ENCODE measurements at places on chromosomes 16 and 17. TPM values are rescaled to one million over a fixed set of nuclear protein-coding genes. Genes with fewer than 3 reads are reported as not detected.

GRCh38 chr17:49887744-49888360 lies 40.0 kb upstream of the TAC4 start:
- no peak for DNase-seq

Gene DDX28
- 7.8 TPM for total RNA-seq

DNA sequence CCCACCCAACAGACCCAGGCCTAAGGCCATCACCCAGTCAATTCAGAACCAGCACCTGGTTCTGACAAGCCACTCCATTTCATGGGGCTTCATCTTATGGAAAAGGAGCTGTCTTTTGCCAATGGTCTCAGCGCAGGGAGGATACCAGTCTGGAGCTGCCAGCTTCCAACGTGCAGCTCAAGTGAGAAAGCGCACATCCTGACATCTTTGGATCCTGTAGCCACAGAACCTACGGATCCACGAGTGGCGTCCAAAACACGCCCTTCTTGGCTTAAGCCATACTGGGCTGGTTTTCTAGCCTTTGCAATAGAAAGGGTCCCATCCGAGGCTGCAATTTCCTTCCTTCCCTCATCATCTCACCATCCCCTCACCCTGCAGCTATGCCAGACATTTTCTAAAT lies 101.8 kb downstream of the GAS7 start:
- no peak for DNase-seq

DNA sequence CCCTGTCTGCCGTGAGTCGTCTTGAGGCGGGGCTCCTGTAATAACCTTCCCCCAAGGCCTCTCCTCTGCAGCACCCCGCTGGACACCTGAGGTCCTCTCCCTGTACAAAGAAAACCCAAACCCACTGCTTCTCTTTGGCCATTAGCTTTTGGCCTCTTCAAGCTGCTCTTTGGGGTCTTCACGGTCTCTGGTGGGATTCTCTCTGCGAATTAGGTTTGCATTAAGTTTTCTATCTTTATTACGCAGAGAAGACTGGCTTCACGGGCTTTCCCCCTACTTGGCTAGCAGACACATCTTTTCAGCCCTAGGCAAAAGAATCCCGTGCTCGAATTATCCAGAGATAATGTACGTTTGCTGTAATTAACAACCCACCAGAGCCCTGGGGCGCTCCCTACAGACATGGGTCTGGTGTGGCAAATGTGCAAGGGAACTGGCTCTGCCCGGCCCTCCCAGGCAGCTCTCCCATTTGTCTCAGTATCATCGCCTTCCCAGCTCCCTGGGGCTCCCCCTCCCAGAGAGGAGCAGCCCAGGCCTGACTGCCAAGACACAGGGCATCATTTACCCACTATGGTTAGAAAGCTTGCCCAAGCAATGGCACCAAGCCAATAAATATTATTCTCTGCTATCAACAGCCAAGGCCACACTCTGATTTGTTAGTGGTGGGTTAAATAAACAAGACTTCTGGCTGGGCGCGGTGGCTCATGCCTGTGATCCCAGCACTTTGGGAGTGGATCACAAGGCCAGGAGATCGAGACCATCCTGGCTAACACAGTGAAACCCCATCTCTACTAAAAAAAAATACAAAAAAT lies 24.7 kb upstream of the KLHDC4 start:
- DNase-seq: no peak

Gene SPDYE4
- not detected for total RNA-seq

- DNase-seq: no peak
Measured at GRCh38 chr16:35908152-35908551, 2448.7 kb downstream of the TP53TG3F start.

All from mesenteric fat pad (tissue), 1 donor.